SK-N-MC (cell line): ENCODE measurements at places on chromosomes 12 and 14.

- no peak for DNase-seq
Observed at GRCh38 chr14:28468191-28469151, 298.1 kb upstream of the FOXG1 start.

DNA sequence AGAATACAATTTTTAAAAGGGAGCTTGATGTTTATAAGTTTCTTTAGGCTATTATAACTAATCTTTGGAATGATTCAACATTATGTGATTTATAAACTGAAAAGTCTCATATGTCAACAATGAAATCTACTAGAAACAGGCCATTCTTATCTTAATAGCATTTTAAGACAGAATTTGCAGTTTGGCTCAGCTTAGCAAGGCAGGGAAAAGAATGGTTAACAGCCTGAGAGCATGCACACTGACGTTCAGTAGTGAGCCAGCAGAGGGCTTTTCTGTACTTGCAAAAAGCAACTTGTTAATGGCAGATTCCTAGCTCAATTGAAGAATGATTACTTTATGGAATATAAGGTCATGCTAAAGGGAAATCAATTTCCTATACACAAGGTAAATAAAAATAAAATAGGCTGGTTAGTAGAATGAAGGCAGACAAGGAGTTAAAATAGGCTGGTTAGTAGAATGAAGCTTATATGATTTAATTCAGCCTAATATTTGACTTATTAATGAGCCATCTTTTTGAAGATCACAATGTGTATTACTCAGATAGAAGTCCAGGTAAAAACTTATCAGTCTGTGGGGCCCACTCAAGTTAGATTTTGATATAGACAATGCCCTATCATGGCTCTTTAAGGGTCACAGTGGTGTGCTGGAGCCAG is 95.9 kb downstream of the OTOGL start:
- peak; percentile 48 for DNase-seq

DNA sequence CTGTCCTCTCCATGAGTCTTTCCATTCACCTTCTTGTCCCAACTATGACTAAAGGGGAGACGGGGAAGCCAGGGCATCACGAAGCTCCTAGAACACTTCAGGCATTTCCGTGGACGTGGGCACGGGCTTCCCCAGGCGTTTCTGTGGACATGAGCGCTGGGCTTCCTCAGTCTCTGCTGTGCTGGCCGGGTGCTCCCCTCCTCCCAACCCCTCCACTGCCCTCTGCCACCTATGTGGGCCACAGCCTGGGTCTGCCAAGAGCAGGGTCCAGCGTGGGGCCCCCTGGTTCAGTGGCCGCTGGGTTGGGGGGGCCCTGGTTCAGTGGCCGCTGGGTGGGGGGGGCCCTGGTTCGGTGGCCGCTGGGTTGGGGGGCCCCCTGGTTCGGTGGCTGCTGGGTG is 14.8 kb downstream of the HIP1R start:
- no peak for DNase-seq

GRCh38 chr12:33296529-33296928 is 143.1 kb downstream of the SYT10 start:
- DNase-seq = no peak

- no peak for DNase-seq
Observed at GRCh38 chr12:18207266-18207665, 54.1 kb upstream of the PIK3C2G start.

GRCh38 chr14:95064734-95065133 is 92.6 kb downstream of the DICER1 start:
- DNase-seq = no peak

DNA sequence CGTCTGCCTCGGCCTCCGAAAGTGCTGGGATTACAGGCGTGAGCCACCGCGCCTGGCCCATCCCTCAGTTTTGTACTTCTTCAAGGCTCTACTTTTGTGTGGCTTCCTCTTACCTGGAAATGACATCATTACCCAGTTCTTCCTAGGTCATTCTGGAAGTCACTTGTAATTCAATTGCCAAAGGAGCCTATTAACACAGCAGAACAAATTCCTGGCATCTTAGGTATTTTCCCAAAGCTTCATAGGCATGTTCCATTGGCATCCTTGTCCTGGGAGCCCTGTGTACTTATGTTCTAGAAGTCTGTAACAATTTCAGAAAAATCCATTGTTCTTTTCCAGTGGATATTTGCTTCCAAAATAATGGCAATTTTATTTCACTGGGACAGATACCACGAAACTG is 60.6 kb downstream of the DAAM1 start:
- DNase-seq = no peak

- no peak for DNase-seq
Observed at GRCh38 chr12:98578821-98579220, 14.7 kb upstream of the SLC25A3 start.

- no peak for DNase-seq
Observed at GRCh38 chr12:84760091-84760865, 152.3 kb downstream of the SLC6A15 start.

- DNase-seq = no peak
Observed at GRCh38 chr14:20614038-20614840, 23.1 kb upstream of the RNASE12 start.

GRCh38 chr12:27333403-27334009 is 870 bp downstream of the BMAL2 start:
- no peak for DNase-seq

DNA sequence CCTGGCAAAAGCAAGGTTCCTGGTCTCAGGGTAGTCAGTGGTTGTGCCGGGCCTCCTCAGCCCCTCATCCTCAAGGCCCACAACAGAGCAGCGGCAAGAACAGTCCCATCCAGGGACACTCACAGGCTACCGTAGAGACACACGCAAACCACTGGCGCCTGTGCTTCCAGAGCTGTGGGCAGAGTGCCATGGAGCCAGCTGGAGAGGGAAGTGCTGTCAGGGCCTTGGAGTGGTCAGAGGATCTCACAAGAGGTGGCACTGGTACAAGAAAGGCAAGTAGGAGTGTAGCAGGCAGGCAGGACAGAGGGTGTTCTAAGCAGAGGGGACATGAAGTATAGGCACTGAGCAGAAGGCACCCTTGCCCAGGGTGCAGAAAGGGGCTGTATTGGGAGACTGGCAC is 34.6 kb downstream of the ANKRD9 start:
- DNase-seq = no peak

GRCh38 chr14:78358591-78358990 is 188.4 kb downstream of the NRXN3 start:
- no peak for DNase-seq

GRCh38 chr14:73472185-73473114 is 14.1 kb upstream of the NUMB start:
- no peak for DNase-seq

DNA sequence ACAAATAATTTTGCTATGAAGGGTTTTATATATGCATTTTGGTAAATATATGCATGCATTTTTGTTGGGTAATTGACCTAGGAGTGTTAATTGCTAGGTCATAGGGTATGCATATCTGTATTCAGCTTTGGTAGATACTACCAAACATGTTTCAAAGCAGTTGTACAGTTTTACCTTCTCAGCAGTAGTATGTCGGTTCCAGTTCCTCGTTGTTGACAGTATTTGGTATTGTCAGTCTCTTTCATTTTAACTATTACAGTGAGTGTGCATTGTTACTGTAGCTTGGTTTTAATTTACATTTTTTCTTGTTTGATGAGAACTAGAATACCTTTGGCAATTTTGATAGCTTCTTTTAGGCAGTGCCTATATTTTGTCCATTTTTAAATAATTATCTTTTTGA is 98.9 kb downstream of the ARID2 start:
- no peak for DNase-seq

GRCh38 chr12:51884676-51885229 is 3.1 kb upstream of the ANKRD33 start:
- no peak for DNase-seq

DNA sequence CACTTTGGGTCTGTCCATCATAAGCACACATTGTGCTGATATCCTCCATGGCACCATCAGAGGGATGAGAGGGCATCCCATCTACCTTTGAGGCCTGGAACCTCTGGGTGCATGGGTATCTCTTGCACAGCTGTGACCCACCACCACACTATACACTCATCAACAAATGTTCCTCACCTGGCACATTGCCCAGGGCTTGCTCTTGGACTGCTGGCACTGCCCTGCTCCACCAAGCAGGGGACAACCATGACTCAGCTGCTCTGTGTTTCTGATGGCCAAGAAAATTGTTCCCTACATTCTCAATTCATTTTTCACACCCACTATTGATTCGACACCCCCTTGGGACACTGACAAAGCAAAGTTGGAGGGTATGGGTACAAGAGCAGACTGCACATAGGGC is 155.5 kb downstream of the PTPRO start:
- no peak for DNase-seq

- no peak for DNase-seq
Observed at GRCh38 chr14:71231521-71232393, 324.5 kb downstream of the PCNX1 start.

DNA sequence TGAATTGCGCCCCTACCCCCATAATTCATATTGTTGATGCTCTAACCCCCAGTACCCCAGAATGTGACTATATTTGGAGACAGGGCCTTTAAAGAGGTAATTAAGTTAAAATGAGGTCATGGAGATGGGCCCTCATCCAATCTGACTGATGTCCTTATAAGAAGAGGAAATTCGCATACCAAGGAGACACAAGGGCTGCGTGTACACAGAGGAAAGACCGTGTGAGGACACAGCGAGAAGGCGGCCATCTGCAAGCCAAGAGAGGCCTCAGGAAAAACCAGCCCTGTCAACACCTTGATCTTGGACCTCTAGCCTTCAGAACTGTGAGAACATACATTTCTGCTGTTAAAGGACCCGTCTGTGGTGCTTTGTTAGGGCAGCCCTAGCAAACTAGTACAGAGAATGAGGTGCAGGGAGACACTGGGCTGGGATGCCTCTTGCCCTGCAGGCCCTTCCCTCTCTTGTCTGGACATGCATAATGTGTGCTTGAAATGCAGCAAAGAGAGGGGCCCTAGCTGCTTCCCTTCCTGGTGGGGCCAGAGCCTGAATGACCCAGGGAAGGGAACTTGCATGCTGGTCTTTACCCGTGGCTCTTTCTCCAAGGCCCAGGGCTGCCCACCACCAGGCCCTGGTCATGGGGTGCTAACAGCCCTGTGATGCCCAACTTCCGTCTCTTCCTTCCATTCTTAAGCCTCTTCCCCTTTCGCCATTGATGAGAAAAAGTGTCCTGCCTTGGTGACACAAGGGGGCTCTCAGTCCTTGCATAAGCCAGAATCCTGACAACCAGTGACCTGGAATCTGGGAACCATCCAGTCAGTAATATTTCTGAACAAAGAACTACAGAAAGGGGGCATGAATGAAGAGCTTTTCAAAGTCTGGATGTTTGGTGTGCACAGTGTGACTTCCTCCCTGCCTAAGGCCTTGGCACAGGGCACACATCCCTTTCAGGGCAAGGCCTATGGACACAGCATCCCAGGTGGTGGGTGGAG is 50.0 kb upstream of the GPATCH2L start:
- no peak for DNase-seq

GRCh38 chr14:104298458-104298857 is 160.1 kb downstream of the KIF26A start:
- DNase-seq = no peak

GRCh38 chr14:23294734-23295561 is 7.7 kb downstream of the PPP1R3E start:
- no peak for DNase-seq

DNA sequence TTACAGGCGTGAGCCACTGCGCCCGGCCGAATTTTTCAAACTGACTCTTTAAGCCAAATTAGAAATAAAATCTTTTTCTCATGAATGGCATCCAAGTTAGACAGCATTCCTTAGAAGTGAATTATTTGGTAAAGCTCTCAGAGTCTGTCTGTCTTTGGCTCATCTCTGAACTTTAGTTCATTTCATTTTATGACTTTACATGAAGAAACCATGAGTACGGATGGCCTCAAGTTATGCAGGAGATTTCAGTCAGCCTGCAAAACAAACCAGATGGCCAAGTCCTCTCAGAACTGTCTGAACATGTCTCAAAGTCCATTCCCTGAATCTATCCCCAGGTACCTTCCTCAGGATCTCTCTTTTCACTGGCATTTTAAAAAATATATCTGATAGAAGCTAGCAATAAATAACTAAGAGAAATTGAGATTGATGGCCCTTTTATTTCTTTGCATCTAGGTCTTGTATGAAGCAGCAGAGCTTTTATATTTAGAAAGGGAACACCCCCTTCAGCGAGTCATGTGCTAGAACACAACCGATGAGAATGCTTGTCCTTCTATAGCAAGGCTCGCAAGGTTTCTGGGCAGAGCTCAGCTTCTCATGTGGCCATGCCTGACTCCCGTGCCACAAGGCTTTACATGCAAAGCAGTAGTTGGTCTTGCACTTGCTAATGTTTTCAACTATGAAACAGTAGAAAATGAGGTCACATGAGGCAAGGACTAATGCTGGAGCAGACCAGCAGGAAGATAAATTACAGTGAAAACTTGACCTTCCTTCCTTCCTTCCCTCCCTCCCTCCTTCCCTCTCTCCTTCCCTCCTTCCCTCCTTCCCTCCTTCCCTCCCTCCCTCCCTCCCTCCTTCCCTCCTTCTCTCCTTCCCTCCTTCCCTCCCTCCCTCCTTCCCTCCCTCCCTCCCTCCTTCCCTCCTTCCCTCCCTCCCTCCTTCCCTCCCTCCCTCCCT is 125.0 kb downstream of the AKAP6 start:
- no peak for DNase-seq

- no peak for DNase-seq
Observed at GRCh38 chr12:26937443-26937862, 328 bp downstream of the INTS13 start.

DNA sequence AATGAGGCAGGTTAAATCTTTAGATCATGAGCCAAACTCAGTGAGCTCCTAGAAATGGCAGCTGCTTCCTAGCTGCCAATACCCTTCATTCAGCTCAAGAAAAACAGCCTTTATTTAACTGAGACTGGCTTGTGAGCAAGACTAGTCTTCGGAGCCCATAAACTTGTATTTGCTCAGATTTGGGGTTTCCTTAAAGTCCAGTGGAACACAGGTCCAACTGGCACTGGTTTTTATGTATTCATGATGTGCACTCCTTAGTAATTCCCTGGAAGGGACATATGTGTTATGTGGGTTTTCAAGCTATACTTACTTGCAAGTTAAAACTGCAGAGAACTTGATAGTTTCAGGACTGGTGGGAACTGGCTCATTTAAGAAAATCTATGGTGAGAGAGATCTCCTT is 380.1 kb upstream of the TMEM132C start:
- DNase-seq = no peak

DNA sequence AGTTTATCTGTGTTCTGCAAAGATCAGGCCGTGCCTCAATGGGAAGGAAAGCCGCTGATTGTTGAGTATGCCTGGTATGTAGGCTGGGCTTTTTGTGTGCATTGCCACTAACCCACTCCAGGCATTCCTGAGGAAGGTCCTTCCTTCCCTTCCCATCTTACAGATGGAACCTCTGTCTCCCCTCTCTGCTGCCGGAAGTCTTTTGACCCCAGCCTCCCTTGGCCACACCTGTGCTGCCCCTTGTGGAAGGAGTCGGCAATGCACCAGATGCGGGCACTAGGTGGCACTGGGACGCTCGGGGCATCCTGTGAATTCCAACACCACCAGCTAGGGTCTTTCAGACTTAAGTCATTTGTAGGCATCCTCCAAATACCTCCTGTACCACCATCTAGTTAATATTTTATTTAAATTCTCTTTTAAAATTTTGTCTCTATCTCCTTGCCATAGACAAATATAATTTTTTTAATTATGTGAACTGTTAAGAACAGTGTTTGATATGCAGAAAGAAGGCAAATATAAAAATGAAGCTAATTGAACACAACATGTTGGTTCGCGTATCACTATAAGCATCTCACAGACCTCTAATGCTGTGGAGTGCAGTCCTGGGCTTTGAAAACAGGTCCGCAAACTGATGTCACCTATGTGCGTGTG is 99.6 kb downstream of the RIN3 start:
- DNase-seq = no peak

GRCh38 chr14:25521616-25522015 is 471.7 kb upstream of the STXBP6 start:
- DNase-seq = no peak
